Sciatic nerve (tissue), 2 donors: ENCODE measurements at places on chromosomes 6 and 20.

GRCh38 chr6:95091823-95092436 lies 485.4 kb upstream of the MANEA start:
- DNase-seq: no peak

DNA sequence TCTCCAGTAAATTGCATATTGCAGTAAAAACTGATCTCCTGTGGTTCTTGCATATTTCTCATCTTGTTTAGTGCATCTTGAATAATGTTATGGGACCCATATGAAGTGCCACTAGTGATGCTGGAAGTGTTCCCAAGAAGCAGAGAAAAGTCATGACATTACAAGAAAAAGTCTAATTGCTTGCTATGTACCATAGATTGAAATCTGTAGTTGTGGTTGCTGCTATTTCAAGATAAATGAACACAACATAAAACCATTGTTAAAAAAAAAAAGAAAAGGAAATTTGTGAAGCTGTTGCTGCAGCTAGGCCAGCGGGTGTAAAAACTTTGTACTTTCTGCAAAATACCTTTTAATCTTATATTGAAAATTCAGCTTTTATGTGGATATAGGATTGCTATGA lies 304.5 kb downstream of the PHF3 start:
- no peak for DNase-seq

DNA sequence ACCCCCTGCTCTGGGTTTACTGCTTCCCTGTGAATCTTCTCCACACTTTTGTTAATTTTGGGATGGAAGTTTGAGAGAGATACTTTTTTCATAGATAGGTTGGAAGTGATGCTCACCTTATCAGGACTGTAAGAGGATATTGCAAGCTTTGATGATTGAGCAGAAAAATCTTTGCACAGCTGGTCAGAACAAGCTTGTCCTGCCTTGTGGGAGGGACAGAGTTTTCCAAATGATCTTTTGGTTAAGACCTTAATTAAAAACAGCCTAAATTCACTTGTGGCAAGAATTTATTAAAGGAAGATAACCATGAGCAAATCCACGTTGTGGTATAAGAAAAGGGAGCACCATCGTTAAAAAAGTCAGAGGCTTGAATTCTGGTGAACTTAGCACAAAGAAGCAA lies 32.2 kb downstream of the E2F3 start:
- DNase-seq: no peak

DNA sequence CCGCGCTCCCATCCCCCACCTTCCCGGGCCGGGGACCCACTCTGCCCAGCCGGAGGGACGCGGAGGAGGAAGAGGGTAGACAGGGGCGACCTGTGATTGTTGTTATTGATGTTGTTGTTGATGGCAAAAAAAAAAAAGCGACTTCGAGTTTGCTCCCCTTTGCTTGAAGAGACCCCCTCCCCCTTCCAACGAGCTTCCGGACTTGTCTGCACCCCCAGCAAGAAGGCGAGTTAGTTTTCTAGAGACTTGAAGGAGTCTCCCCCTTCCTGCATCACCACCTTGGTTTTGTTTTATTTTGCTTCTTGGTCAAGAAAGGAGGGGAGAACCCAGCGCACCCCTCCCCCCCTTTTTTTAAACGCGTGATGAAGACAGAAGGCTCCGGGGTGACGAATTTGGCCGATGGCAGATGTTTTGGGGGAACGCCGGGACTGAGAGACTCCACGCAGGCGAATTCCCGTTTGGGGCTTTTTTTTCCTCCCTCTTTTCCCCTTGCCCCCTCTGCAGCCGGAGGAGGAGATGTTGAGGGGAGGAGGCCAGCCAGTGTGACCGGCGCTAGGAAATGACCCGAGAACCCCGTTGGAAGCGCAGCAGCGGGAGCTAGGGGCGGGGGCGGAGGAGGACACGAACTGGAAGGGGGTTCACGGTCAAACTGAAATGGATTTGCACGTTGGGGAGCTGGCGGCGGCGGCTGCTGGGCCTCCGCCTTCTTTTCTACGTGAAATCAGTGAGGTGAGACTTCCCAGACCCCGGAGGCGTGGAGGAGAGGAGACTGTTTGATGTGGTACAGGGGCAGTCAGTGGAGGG lies 2.8 kb downstream of the SOX4 start:
- peak; percentile 76 for DNase-seq

DNA sequence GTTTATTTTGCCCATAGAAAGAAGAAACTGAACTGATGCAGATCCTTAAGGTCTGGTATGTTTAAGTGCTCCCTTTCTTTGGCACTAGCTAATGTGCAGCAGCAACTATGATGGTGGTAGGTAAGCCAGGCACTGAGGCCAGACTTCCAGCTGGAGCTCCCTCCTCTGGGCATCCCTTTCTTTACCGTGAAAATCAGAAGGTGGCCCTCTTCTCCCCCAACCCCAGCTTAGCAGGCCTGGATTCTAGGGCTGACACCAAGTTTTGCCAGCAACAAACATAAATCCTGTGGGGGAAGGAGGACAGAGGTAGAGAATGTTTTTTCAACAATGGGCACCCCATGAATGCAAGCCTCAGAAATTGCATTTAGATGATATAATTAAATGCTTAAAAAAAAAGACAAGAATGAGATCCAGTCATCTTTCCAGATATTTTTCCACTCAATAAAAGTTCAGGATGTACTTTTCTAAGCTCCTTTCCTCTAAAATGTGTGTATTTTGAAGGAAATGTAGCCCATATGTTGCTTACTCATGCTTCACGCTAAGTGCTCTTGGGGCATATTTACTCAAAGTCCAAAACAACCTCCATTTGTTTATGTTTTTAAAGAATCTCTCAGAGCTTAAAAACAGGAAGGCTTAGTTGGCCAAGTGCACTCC lies 123.9 kb upstream of the NXT1 start:
- no peak for DNase-seq

GRCh38 chr6:52557389-52558265 lies 19.2 kb downstream of the TRAM2 start:
- no peak for DNase-seq

GRCh38 chr20:61631751-61632150 lies 379.7 kb downstream of the CDH4 start:
- DNase-seq: no peak

DNA sequence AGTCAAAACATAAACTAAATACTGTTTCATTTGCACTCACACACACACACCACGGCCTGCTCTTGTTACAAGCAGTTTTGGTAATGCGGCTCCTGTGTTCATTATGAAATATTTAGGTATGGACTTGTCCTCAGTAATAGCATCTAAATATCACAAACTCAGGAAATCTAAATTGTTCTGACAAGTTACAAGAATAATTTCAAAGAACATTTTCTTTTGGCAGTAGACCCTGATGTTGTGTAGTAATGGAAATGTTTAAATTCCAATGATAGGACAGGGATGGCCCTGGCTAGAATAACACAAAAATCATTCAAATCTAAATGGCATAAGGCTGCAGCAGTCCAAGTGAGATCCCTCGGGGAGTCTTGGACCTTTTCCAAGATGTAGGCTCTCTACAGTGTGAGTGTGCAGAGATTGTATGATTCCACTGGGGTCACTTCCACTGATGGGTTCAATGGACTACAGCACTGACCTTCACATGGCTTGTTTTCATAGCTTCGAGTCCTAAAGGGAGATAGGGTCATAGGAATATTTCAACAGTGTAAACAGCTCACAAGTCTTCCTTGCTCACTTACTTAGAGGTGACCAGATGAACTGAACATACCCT lies 210.6 kb upstream of the PLCB4 start:
- no peak for DNase-seq

GRCh38 chr6:46452312-46452917 lies 38.8 kb downstream of the RCAN2 start:
- no peak for DNase-seq

GRCh38 chr6:4885341-4885933 lies 109.2 kb downstream of the CDYL start:
- no peak for DNase-seq

- DNase-seq: no peak
Observed at GRCh38 chr6:167750956-167751358, 75.8 kb upstream of the AFDN start.

GRCh38 chr20:40446888-40447287 lies 242.1 kb downstream of the MAFB start:
- no peak for DNase-seq

GRCh38 chr6:127301199-127301700 lies 34.6 kb downstream of the RNF146 start:
- no peak for DNase-seq

GRCh38 chr20:50111120-50111828 lies 1.7 kb downstream of the UBE2V1 start:
- peak; percentile 46 for DNase-seq

DNA sequence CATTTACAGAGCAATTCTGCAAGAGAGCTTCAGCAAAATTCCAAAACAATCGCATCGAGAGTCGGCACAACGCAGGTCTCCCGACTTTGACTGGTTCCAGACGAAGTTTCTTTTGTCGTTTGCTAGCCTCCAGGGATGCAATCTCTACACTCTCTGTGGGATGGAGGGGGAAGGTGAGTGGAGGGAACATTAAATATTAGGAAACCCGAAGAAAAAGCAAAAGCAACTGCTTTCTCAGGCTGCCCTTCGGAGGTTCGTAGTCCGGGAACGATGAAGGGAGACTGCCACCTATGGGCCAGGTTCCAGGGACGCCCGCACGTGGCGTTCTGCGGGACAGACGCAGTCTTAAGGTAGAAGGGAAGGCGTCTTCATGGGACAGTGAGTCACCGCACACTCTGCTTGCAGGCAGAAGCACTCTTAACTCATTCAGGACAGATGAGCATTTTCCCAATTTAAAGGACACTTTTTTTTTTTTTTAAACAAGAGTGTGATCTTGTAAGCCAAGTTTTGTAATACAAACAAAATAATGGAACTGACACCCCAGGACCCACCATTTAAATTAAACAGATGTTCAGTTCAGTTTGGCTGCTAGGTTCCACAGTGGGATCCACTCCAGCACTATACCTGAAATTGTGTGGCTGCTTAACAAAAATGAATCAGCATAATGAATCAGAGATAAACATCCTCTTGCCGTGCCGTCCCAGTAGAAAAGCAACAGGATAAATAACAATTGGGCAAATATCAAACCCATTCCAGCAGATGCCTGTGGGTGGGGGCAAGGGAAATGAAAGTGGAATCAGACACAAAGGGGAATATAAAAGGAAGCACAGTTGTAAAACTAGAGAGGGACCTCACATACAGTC lies 65.8 kb upstream of the ARMC2 start:
- DNase-seq: peak; percentile 91

DNA sequence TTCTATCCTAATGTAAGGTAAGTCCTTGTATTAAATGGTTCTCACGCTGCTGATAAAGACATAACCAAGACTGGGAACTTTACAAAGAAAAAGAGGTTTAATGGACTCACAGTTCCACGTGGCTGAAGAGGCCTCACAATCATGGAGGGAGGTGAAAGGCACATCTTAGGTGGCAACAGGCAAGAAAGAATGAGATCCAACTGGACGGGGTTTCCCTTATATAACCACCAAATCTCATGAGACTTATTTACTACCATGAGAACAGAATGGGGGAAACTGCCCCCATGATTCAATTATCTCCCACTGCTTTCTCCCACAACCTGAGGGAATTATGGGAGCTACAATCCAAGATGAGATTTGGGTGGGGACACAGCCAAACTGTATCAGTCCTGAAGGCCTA lies 136.6 kb downstream of the HTR1B start:
- no peak for DNase-seq

GRCh38 chr6:168782187-168782751 lies 341.3 kb downstream of the SMOC2 start:
- no peak for DNase-seq

- DNase-seq: no peak
Observed at GRCh38 chr6:11196511-11197174, 35.8 kb downstream of the NEDD9 start.

- no peak for DNase-seq
Observed at GRCh38 chr6:5904532-5904931, 102.2 kb downstream of the NRN1 start.

- DNase-seq: peak; percentile 63
Observed at GRCh38 chr6:145814035-145814500, 527 bp downstream of the FBXO30 start.

DNA sequence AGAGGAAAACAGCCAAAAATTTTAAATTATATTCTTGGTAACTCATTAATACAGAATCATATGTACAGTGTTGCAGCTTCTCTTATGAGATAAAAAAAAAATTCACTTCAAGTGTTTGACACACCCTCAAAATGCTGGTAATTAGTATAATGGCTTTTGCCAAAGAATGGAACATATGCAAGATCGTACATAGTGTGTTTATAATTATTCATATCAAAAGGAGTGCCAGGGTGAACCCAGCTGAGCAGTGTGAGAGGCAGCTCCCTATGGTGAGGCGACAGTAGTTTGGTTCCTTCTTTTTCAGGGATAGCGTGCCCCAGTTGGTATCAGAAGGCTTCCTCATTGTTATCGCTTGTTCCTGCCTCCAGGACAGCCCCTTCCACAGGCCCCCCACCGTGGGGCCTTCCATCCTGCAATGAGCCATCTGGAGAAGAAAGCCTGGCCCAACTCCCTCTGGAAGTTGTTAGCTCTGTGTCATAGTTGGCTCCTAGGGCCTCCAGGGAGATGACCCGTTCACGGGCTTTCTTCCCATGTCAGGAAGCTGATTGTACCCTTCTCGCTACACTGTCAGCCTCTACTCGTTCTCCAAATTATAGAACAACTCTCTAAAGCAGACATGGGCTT lies 150.7 kb downstream of the FRK start:
- DNase-seq: no peak

GRCh38 chr6:12967686-12968085 lies 251.1 kb downstream of the PHACTR1 start:
- DNase-seq: no peak

- no peak for DNase-seq
Observed at GRCh38 chr6:34120953-34121675, 24.8 kb downstream of the GRM4 start.

- no peak for DNase-seq
Observed at GRCh38 chr6:85672623-85673022, 29.9 kb upstream of the SYNCRIP start.

GRCh38 chr6:166461821-166462460 lies 79.2 kb upstream of the MPC1 start:
- no peak for DNase-seq

DNA sequence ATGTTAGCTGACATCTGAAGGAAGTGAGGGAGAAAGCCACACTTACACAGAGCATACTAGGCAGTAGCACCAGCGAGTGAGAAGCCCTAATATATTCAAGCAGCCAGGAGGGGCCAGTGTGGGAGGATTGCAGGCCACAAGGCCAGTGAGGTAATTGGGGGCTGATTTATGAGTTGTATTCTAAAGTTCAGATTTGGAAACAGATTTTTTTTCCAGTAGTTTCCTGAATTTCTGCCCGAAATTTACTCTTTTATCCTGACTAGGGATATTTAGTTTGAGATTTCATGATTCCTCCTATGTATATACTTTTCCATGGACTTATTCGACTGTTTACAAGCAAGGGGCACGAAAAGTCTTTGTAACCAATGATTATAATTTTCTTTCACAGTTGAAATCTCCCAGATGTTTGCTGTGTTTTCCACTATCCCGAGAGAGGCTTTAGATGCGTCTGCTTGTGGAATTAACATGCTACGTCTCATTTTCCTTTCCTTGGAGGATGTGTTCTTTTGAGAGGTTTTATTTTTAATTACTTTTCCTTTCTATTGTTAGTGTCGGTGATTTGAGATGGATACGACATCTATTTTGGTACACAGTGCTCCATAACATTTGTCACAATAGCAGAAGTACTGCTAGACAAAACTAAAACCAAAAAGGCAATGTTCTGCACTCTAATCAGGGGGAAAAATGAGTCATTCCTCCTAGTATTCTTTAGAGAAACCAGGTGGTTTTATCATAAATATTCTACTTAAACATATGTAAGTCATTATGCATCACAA lies 356.3 kb upstream of the HSF2 start:
- no peak for DNase-seq

GRCh38 chr20:63215101-63216040 lies 560 bp downstream of the YTHDF1 start:
- no peak for DNase-seq
